ENCODE measurements at places on chromosomes 7 and 10.

DNA sequence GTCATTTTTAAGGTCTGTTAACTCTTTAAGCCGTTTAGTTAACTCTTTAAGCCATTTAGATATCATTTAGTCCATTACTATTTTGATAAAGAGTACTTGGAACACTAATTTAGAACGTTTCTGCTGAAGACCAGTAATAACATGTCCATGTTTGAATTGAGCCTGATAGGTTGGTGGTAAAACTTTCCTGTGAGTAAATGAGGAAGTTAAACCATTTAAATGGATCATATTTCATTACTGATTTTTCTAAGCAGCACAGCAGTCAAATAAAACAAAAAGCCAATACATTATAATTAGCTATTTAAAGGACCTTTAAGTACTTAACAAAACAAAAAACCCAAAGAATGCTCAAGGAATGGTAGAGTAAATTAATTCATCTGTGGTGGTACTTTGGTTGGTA, 29.4 kb downstream of the PHTF2 start:
- no peak for DNase-seq

DNA sequence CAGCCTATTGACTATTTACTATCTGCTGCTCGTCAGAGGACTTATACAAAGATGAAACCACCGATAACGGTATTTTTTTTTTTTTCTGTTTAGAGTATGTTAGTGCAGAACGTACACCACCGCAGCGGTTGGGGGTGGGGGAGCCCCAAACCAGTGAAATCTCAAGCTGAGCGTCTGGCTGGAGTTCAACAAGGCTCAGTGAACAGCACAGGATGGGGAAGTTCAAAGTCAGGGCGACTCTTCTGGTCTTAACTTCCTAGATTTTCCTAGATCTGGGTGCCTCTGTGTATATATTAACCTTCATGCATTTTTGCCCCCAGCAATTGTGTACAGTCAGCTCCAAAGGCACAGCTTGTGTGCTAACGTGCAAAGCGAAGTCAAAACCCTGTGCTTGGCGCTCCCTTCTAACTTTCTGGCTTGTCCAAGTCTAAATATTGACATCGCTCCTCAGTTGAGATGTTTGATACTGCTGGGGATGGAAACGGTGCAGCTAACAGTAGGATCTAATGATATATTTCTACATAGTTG, 1.1 kb downstream of the RHOBTB1 start:
- no peak for DNase-seq

DNA sequence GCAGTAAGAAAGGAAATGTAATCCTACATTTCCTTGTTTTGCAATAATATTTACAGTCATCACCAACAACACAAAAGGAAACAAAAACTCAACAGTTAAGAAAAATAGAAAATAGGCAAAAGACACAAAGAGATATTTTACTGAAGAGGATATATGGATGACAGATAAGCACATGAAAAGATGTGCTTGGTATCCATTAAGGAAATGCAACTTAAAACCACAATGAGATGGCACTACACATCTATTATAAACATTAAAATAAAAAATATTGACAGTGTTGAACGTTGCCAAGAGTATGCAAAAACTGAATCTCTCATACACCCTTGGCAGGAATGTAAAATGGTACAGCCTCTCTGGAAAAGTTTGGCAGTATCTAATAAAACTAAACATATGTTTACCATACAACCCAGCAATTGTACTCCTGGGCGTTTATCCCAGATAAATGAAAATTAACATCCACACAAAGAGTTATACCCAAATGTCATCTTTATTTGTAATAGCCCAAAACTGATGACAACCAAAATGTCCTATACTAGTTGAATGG, 5.4 kb downstream of the CEP41 start:
- DNase-seq = no peak

- DNase-seq = no peak
These were observed 12.2 kb upstream of the KCP start for GRCh38 chr7:128922496-128923410.

GRCh38 chr7:66150471-66150870, 35.8 kb downstream of the CRCP start:
- no peak for DNase-seq

GRCh38 chr7:2156756-2157472, 75.8 kb downstream of the MAD1L1 start:
- no peak for DNase-seq

GRCh38 chr7:36005293-36005692, 147.8 kb upstream of the EEPD1 start:
- DNase-seq = no peak

- peak; percentile 65 for DNase-seq
These were observed 414.8 kb upstream of the MKI67 start for GRCh38 chr10:128540781-128541761.

DNA sequence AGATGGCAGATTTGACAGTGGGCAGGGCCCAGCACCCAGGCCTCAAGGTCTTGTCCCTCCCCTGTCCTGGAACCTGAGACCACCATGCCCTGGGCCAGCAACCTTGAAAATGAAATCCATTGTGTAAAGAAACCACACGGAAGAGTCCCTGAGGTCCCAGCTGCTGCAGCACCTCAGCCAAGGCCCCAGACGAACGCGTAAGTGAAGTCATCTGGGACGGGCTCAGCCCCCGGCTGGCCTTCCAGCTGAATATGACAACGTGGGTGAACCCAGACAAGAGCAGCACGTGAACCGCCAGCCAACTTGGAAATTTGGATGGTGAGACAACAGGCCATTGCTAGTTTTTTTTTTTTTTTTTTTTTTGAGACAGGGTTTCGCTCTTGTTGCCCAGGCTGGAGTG, 70.3 kb downstream of the CYTH3 start:
- no peak for DNase-seq

DNA sequence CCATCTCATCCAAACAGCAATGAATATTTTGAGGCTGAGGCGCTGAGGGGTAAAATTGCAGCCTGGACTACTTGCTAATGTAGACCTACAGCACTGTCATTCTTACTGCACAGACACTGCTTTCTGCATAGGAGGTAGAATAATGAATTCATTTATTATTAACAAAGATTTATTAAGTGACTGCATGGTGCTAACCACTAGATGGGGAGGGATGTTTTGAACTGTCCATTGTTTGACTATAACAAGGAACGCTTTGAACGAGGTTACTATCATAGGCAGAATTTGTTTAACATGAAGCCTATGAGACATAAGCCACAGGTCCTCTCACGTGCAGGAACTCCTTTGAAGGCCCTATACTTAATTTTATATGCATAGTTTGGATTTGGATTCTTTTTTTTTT, 143.8 kb downstream of the CFTR start:
- DNase-seq = no peak

DNA sequence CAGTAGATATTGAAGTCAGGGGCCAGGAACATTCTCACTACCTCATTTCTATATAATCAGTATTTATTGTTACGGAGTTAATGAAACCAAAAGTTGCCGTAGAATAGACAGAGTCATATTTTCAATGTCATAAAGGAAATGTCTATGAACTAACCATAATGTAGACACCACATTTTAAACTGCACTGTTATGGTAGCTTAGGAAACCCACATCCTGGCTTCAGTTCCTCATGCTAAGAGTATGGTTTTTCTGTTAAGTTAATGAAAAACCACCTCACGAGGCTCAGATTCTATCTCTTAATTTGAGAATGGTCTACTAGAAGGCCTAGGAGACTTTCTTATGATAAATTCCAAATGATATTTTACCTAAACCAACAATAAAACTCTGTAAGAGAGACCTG, 166.5 kb downstream of the TMEM26 start:
- no peak for DNase-seq

- no peak for DNase-seq
These were observed 61.3 kb upstream of the EBF3 start for GRCh38 chr10:130025326-130025725.

DNA sequence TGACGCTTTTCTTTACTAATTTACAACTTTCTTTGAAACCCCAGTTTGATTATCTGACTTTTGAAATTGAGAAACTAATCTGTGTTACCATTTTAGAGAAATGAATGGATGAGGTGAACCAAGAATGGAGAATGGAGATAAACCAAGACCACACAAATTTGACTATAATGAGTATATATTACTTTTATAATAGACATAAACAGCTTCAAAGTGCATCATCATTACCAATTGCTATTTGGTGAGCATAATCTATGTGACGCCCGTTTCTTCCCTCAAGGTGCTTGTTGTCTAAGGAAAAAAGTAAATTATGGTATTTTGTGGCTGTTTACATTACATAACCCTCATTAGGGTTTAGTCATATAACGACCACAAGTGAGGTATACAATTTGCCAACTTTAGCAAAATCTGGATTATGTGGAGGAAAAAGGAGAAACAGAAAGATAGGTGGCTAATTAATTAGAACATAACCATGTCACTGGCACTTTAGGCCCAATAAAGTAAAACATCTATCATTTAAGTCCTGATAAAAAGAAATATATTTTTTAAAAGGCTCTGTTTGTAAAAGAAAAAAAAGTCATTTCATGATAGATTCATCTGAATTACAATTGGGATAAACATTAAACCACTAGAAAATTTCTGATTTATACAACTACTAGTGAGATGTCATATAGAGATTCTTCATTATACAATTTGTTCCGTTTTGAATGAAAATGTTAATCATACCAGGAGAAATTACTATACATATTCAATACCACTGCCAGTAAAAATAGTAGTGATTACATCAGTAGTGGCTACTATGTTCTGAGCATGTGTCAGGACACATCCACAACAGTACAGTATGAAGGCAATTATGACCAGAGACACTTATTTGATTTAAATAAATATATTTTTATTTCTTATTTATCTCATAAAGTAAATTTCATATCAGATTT, 118.2 kb upstream of the FAM133B start:
- no peak for DNase-seq

DNA sequence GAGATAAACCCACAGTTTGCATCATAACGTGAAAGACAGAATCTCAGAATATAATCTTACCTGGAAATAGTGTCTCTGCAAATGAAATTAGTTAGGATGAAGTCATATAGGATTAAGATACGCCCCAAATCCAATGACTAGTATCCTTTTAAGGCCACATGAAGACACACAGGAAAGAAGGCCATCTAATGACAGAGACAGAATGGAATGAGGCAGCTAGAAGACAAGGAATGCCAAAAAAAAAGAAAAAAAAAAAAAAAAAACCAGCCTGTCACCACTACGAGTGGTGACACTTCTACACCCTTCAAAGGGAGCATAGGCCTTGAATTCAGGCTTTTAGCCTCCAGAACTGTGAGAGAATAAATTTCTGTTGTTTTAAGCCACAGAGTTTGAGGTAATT, 82.9 kb downstream of the HYCC1 start:
- DNase-seq = no peak

DNA sequence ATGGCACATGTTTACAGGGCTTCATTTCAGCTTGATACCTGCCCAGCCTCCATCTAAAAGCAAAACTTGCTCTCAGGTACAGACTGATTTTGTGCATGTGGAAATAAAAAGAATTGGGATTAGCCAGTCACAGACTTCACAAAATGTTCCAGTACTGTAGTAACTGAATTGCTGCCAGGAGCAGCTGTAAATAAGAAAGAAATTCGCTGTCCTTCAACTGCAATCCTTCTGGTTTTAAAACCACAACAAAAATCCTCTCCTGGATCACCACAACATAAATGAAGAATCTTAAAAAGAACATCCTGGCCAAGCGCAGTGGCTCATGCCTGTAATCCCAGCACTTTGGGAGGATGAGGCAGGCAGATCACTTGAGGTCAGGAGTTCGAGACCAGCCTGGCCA, 3.9 kb upstream of the MIOS start:
- no peak for DNase-seq

DNA sequence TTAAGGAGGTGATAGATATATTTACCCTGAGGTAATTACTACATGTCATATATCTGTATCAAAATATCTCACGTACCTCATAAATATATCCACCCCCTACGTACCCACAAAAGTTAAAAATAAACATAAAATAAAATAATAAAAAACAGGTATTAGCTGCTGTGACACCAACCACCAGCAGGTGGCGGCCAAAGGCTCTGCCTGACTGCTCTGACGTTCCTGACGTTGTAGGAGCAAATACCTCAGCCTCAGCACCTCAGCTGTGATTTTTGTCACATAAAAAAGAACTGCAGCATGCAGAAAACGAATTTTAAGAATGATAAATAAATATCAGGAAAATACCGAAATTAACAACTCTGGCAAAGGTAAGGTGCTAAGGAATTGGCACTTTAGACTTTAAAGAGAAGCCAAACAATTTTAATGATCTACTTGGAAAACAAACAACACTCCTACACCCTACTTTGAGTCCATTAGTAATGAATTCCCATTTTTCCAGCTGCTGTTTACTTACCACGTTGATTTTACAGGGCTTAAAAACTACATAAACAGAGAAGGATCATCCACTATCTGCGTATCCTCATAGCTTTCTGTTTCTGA, 125.4 kb upstream of the TARP start:
- peak; percentile 62 for DNase-seq

DNA sequence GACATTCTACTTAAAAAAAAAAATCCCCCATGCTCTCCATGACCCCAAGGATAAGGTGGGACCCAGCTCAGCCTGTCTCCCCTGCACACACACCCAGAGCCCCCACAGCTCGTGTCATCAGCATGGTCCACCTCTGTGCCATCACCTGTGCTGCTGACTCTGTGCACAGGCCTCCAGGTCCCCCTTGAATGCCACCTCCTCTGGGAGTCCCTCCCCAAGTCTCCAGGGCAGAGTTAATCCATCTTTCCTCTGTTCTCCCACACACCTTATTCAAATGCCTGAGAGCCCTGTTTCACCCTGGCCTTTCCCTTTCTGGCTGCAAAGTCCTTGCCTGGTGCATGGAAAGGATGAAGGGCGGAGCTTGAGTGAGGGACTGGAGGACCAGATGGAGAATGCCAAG, 194.1 kb upstream of the LYZL2 start:
- DNase-seq = no peak

- no peak for DNase-seq
These were observed 48.6 kb downstream of the CLEC2L start for GRCh38 chr7:139572071-139572470.

DNA sequence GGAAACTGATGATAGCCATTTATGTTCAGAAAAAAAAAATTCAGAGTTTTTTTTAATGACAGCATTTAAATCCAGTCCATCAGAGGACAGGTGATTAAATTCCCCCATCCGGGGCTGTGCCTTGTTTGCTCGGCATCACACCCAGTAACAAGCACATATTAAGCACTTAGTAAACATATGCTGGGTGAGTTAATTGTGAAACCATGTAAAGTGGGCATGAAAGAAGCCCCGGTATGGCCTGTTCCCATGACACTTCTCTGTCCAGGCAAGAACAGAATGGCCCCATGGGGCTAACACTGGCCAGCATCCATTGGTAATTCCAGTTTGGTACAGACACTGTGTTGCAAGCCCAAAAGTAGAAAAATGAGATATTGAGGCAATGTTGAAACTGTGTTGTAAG, 220.8 kb upstream of the RNF32 start:
- no peak for DNase-seq

GRCh38 chr10:10935032-10935431, 82.6 kb upstream of the CELF2 start:
- no peak for DNase-seq

DNA sequence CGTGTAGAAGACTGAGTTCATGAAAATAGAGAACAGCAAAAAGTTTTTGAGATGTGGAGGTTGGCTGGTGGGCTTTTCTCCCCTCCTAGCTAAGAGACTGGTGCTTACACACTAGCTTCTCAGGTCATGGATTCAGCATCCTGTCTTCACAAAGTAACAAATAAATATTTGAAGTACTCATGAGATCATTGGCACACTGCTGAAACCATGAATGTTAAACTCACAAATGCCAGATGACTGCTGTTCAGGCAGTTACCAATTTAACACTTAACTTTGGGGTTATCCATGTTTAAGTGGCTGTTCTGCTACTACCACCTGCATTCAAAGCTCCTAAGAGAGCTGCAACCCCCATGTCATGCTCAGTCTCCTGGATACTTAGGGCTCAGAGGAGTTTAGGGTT, 119.0 kb upstream of the BET1 start:
- DNase-seq = no peak
